ENCODE measurements at places on chromosomes 3 and 15.

- no peak for DNase-seq
These were observed 264.4 kb upstream of the KCNMB2 start for GRCh38 chr3:178271740-178272387.

GRCh38 chr15:51224428-51224827 is 114.0 kb downstream of the CYP19A1 start:
- no peak for DNase-seq

DNA sequence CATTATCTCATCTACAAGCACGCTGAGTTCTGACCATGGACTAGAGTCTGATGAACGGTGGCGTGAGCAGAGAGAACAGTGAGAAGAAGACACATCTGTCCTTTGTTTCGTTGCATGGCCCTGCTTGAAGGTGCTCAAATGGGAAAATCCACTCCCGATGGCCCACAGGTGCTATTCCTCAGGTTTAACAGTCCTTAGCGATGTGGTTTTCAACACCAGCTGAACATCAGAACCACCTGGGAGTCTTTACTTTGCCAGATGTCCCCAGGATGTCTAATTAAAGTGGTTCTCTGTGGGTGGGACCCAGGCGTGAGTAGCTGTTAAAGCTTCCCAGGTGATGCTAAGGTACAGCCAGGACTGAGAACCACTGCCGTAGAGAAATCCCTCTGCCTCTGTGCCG is 13.0 kb downstream of the ADAMTS17 start:
- DNase-seq: no peak

DNA sequence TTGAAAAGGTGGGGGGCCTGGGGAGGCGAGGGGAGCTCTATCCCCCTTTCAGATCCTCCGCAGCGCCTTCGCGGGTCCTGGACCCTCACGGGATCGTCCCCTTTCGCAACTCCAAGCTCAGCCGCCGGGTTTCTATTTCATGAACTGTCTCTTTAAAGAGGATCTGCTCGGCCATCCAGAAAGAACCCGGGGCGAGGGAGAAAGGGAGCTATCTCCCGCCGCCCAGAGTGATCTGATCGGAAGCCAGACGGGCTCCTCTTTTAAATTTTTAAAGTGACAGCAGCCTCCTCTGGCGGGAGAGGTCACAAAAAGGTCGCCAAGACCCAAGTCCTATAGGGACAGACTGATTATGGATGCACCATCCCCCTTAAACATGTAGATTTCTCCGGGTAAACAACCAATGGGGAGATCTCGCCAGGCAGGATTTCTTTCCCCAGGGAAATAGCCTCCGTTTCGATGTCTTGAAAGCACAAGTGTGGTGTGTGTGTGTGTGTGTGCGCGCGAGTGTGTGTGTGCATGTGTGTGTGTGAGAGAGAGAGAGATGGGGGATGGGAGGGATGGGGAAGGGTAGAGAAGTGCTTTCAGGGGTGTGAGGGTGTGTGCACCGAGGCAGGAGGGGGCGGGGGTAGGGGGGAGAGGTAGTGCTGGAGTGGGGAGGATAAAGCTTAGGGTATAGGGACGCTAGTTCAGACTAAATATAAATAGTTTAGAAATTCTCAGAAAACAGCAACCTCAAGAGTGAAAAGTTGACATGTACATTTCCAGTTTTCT is 516.1 kb downstream of the MECOM start:
- no peak for DNase-seq

Measured in stimulated activated CD4-positive, alpha-beta T cell treated with anti-CD3 and anti-CD28 coated beads, Interleukin-15, amount 100 ng/mL, for 1 hour (primary cell).